ENCODE measurements at places on chromosomes 6 and 20.

DNA sequence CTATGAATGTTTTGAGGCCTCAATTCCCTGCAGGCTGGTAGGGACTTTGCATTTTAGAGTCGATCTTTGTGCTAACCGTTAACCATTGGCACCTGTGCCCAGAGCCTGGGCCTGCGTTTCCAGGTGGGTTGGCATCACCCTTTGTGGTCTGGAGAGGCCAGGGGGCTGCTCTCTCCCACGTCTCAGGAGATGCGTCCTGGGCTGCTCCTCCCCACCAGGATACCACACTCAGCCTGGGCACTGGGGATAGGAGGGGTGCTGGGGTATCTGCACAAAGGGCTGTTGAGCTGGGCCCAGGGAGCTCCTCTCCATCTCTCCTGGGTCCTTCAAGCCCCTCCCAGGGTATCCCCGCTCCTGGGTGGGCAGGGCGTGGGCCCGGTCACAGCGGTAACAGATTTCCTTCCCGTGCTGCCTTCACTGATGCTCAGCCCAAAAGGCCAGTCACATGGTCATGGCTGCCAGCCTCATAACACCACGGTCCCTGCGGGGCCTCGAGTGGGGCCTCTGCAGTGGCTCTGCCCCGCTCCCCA lies 266.2 kb downstream of the TAF4 start:
- DNase-seq, result no peak

GRCh38 chr20:25018425-25018824 lies 25.9 kb upstream of the APMAP start:
- DNase-seq, result no peak

DNA sequence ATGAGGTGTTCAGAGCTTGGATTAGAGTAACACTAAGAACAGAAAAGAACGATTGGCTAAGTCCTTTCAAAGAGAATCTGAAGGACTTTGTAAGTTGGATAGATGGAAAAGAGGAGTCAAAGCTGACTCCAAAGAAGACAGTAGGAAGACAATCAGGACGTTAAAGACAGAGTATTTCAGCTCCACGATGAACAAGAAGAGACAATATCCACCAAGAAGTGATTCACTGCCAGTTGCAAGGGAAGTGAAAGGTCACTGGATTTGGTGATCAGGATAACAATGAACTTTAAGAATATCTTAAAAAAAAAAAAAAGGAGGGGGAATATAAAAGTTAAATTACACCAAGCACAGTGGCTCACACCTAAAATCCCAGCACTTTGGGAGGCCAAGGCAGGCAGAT lies 17.9 kb downstream of the REPS1 start:
- no peak for DNase-seq

DNA sequence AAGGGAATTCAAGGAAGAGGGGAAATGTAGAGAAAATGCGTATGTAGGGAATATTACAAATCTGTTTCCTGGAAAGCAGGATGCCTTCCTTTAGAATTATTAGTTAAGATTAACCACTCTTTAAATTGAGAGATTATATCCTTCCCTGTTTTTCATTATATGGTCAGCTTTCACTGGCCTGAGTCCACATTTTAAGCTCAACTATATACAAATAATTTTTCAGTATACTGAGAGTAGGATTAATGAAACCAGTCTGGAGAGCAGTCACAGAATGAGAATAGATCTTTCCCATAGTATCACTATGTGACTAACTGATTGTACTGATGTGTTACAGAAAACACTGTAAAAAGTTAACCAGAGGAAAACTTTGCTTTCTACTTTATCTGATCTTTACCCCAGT lies 306.3 kb downstream of the LAMA2 start:
- no peak for DNase-seq

Measured in GM18507 (cell line).